ENCODE measurements at places on chromosomes 6 and 20.

GRCh38 chr6:4603856-4604369 lies 172.3 kb upstream of the CDYL start:
- no peak for DNase-seq

DNA sequence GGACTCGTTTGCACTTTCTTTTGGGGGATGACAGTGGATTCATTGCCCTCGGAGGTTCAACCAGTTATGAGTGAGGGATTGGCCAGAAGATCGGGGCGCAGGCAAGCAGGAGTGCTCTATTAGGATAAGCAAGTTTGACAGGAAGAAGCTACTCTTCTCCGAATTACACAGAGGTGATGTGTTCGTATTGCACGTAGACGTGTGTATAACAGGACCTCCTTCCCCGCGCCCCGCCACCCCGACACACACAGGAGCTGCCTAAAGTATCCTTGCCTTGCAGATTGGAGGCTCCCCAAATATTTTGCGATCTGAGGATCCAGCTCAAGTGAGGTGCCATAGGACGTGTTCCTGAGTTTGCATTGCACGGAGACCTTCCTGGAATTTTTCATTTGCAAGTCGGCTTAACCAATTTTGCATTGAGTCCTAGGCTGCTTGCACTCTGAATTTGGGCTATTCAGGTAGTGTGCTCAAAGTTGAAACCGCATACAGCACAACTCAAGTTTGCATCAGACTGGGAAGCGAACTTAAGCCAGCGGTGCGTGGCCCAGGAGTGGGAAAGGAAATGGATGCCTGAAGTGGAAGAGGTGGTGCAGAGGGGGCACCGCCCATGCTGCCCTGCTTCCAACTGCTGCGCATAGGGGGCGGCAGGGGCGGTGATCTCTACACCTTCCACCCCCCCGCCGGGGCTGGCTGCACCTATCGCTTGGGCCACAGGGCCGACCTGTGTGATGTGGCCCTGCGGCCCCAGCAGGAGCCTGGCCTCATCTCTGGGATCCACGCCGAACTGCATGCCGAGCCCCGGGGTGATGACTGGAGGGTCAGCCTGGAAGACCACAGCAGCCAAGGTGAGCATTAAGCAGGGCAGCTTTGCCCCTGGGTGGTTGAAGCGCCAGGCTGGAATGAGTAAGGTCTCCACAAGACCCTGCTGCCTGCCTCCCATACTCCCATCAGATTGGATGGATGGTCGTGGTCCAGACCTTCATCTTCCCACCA lies 770 bp downstream of the TCF19 start:
- peak; percentile 2 for DNase-seq

- no peak for DNase-seq
These were observed 124.8 kb downstream of the HIVEP1 start for GRCh38 chr6:12136905-12137304.

- no peak for DNase-seq
These were observed at the start of gene LIN28B for GRCh38 chr6:104956731-104957294. Gene LIN28B, plus strand, starts transcription at chr6:104957107. Its CDS starts 144 bp downstream, at chr6:104957251.

DNA sequence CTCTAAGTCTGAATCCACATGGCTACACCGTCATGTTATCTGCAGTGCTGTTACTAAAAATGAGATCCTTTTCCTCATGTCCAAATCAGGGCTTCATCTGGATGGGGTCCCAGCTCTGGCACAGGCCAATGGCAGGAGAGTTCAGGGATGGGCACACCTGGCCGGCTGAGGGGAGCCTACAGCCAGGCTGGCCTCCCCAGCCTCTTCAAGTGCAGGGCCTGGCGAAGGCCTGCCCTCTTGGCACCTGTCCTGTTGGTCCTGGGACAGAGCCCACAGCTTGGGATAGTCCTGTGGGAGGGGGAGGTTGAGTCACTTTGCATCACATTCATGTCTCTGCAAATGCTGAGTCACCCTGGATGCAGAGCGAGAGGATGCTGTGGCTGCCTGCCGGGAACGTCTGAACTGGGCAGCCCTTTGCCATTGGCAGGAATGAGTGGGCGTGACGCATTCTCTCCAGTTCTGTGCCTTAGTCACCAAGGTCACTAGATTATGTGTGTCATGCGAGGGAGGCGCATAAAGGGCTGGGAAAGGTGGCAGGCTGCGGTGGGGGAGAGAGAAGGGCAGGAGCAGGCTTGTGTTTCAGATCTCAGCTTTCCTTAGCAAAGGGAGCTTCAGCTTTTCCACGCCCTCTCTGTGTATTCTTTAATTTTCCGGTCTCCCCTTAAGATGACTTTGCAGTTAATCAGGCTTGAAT lies 223.2 kb upstream of the ECI2 start:
- peak; percentile 5 for DNase-seq

DNA sequence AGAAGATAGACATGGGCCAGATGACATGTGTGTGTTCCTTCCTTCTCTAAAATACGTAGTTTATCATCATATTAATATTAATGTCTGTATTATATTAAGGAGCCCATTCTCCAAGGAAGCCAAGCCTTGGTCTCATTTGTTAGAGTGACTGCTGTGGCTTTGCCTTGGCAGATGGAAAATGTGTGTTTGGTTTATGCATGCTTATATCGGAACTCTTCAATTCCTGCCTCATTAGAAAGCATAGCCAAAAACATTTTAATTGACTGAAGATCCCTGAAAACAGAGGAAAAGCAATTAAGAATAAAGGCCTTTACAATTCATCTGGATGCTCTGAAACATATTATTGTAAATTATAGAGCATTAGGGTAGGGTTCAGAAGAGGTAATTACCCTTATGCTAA lies 106.4 kb downstream of the COL9A1 start:
- DNase-seq, result no peak

DNA sequence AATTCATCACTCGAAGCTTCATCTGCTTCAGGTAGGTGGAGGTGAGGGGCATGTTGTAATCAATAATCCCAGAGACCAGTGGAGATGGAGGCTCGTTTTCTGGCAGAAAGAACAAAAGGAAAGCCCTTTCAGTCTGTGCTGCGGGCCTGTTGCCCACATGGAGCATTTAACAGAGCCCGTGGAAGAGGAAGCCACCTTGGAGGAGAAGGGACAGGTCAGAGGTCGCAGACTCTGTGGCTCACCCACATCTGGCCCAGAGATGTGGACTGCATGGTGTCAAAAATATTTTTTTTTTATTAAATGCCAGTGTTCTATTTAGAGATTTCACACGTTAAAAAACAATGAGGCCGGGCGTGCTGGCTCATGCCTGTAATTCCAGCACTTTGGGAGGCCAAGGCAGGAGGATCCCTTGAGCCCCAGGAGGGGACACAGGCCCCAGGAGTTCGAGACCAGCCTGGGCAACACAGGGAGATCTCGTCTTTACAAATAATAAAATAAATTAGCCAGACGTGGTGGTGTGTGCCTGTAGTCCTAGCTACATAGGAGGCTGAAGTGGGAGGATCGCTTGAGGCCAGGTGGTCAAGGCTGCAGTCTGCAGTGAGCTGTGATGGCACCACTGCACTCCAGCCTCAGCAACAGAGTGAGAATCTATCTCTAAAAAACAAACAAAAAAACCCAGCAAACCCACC lies 73.6 kb downstream of the NOL4L start:
- no peak for DNase-seq

DNA sequence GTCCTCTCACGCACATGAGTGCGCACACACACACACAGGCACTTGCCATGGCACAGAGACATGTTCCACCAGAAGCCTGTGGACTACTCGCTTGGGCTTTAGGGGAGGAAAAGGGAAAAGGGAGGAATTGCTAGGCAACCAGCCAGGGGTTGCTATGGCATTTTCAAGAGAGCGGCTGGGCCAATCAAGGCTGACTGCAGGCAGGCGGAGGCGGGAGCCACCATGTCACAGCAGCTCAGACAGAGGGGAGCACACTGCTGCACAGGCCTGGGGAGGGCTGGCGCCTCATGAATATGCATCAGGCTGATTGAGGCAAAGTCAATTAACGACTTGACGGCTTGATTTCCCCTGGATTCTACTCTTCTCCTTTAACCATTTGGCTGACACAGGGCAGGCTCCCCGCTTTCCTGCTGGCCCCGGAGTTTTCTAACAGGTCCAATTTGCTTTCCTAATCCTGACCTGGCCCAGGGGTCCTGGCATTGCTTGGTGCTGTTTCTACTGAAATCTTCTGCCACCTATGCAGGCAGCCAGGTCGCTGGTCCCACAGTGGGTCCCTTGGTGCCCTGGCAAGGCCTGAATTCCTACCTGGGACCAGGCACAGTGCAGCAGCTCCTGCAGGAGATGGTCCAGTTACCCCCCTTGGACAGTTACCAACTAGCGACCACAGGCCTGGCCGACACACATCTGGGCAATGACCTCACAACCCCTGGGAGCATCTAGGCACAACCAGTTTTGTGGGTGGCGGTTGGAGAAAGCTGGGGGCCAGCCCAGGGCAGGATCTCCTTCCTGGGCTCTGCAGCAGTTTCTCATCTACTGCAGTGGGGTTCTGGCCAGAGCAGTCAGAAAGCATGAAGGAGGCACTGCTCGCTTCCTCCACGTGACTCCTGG lies 52.1 kb downstream of the YTHDF1 start:
- no peak for DNase-seq

DNA sequence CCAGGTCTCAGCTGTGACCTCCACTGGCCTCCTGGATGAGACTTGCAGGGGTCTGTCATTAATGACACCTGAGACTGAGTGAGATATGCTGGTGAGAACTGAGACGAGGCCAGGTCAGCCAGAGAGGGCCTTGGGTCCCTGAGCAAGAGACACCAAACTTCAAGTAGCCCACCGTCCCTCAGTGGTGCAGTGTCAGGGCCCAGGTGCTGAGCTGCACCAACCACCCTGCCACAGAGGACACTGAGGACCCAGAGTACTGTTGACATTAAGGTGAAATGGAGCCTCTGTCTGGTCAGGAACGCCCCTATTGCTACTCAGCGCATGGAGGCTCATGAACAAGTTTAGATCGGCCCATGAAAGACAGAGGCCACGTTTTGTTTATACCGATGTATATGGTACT lies 64.1 kb upstream of the SCP2D1 start:
- no peak for DNase-seq

DNA sequence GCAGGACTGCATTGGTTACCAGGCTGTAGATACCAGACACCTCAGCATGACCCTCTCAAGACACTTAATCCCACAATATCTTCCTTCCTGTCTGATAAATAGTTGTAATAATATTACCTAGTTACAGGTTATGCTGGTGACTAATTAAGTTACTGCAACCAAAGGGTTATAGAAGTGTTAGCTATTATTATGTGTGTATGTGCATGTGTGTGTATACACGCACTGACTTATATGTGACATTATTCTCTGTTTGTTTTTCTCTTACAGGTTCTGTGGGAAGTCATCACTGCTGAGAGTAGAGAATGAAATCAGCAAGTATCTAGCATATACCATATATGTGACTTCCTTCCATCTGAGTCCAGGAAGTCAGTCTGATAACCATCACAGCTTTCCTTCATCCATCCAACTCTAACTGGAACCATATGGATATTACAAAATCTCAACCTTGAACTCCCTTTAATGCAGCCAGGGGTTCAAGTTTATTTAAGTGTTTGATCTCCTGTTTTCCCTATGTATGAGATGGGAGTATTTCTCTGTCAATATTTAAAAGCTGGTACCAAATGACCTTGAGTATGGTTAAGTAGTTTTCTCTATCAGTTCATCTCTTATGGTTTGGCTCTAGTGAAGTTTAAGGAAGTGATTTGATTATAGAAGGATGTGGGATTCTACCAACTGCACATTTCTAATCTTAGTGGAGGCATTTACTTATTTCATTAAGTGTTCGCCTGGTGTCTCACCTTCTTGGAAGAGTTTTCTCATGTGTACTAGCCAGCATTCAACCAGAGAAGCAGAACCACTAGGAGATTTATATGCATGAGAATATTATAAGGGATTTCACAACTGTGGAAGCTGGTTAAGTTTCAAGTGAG lies 313.2 kb downstream of the HIVEP2 start:
- no peak for DNase-seq

DNA sequence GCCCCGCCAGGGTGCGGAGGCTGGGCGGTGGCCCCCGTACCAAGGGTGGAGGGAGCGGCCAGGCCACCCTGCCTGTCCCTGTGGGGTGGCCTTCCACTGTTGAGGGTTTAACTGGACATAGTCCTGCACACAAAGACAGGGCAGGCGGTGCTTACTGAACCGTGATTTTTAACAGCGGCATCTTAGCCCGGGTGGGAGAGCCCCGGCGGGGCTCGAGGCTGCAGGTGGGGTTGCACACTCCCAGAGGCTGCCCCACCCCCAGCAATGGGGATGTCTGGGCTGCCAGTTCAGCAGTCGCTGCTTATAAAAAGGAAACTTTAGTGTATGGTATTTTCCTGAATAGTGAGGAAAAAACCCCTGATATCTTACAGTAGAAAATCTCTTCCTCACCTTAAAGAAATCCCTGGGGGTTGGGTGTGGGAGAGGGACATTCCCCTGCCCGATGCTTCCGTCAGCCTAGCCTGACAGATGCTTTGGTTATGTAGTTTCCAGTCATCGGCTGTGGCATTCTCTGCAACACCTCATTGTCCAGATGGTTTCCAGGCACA lies 79.4 kb downstream of the IRF4 start:
- DNase-seq, result no peak

DNA sequence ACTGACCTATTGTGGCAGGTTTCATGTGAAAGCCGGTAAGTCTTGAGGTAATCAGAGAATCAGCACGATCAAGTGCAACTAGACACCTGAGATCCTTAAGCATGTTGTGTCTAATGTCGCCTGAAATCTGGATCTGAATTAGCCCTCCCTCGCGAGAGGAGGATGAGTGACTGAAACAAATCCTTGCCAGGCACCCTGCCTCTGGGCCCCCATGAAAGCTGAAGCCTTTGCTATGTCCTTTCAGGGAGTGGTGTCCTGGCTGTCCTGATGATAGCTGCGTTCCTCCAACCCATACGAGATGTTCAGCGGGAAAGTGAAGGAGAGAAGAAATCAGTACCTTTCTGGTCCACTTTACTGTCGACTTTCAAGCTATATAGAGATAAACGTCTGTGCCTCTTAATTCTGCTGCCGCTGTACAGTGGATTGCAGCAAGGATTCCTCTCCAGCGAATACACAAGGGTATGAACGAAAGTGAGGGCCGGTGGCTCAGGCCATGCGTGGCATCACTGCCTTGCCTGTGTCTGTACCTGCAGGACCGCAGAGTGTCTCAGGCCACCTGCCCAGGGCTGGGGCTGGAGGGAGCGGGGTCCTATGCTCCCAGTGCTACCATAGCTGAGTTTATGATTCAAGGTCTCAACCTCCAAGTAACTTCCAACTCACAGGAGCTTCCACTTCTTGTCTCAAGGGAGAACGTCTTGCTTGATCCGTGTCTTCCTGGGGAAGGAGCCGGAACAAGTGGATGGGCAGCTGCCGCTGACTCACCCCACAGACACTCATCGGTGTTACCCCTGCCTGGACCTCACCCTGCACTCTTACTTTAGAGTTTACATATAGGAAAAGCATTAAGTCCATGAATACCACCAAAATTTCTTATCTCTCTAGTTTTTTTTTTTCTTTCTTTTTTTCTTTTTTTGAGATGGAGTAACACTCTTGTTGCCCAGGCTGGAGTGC lies 12.8 kb downstream of the UNC93A start:
- no peak for DNase-seq
